Mucosa of descending colon (tissue), 3 donors: ENCODE measurements at places on chromosomes 3 and 15. TPM values are rescaled to one million over a fixed set of nuclear protein-coding genes. Genes with fewer than 3 reads are reported as not detected.

DNA sequence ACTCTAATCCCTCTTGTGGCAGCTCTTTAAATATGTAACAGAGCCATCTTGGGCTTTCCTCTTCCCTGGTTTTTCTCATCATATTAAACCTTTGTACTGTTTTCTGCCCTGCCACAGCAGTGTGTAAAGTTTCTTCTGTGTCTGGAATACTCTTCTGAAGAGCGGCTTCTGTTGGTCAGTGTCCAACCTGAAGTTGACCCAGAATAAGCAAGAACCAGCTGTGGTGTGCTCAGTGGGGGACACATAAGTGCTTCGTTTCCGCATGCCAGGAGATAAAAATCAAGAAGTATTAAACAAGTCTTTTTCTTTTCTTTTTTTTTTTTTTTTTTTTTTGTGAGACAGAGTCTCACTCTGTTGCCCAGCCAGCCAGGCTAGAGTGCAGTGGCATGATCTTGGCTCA is 173.2 kb upstream of the CHRM5 start:
- no peak for DNase-seq

DNA sequence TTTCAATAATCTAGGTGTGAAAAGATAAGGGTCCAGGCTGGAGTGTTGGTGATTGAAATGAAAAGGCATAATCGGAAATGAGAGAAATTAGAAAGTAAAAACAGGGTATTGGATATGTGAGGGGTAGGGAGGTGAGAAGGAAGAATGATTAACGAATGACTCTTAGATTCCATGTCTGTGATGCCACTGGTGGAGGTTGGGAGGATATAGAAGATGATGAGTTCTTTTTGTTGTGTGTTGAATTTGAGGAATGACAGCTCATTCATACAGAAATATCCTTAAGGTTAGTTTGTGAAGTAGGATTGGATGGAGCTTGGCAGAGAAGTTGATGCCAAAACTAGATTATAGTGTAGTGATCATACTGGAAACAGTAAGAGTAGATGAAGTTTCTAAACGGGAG is 72.2 kb upstream of the CCNL1 start:
- DNase-seq: no peak

DNA sequence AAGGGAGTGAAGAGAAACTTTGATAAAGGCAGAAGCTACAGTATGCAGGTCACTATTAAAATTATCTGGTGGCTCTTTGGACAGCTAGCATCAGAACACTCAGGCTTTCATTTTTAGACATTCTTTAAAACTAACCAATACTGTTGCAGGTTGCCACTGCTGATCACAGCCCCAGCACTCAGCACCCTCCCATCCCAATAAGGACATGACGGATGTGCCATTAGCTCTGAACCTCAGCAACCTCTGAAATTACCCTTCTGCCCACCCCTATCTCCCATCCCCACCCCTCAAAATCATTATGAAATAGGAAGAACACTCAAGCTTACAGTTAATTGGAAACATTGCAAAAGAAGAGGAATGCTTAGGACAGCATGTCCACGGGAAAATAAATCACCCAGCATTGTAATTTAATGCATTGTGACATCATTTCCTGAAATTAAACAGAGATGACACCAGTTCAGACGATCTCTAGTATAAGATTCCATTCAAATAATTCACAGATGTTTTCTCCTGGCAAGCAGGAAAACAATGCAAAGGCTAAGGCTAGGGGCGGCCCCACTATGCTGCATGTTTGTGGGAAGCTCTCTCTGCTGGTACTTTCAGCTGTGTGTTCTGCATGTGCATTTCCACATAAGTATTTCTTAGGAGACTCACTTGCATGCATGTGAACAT is 71.6 kb downstream of the MEIS2 start:
- no peak for DNase-seq

- DNase-seq: no peak
Observed at GRCh38 chr3:177361081-177361938, 164.0 kb upstream of the TBL1XR1 start.

DNA sequence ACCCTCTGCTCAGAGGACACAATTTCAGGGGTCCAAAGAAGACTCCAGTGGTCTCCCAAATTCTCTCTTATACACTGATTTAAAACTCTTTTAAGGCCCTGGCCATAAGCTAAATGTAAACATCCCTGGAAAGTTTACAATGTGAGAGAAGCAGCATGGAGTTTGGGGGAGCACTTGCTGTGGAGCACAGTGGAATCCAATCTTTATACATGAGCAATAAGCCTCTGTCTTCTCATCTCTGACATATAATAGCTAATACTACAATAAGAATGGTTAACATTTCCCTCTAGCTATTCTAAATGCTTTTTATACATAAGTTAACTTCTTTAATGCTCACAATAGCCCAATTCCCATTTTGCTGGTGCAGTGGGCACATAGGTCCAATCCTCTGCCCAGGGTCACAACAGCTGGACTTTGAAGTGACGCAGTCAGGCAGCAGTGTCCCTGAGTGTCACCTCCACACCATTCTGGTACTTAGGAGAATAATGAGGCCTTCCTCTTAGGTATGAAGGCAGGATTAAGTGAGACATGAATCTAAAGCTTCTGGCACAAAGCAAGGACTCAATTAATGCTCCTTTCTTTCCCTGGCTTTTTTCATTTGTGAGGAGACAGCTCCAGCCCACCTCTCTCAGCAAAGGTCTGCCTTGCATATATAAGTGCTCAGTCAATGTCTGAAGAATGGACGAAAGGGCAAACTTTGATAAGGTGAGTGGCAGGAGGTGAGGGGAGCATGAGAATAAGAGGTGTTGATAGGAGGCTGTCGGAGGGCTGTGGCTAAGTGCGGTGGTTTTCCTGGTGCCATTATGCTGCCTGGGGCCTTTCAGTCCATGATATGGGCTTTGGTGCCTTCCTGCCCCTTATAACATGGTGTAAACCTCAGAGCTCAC is 26.3 kb downstream of the CCNL1 start:
- no peak for DNase-seq

- no peak for DNase-seq
Observed at GRCh38 chr15:95659656-95660055, 670.8 kb upstream of the NR2F2 start.

- DNase-seq: no peak
Observed at GRCh38 chr15:67652586-67652985, 110.1 kb downstream of the MAP2K5 start.

- peak; percentile 24 for DNase-seq
Observed at GRCh38 chr15:75606711-75607699, 18.5 kb downstream of the SNUPN start.

DNA sequence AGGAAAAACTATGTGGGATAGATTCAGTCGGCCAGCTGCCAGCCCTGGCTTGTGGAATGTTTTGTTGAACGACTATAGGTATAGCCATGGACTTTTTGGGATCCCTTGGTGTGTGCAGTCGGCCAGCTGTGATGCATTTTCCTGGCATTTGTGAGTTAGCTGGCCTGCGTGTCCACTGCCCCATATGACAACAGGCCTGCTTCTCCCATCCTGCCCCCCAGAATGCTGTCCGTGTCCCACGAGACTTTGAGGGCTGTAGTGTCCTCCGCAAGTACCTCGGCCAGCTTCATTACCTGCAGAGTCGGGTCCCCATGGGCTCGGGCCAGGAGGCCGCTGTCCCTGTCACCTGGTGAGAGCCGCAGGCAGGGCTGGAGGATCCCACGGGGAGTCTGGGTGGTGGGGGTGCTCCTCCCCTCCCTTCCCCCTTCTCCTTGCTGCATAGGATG is 23.6 kb downstream of the PTPN23 start:
- DNase-seq: no peak

- no peak for DNase-seq
Observed at GRCh38 chr3:69439643-69440270, 53.9 kb upstream of the FRMD4B start.

DNA sequence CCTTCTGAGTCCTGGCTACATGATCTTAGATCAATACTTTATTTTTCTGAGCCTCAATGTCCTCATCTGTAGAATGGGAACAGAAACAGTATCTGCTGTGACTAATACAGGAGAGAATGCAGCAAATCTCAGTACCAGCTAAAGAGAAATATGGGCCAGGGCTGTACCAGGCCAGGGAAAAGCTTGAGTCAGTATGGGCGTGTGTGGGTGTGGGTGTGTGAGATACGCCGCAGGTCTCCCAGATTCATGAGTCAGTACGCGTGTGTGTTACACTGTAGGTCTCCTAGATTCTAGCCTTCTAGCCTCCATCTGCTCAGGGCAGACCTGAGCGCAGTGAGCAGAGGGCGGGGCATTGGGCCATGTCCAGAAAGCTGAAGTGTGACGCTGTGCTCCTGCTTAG is 15.2 kb downstream of the GNAI2 start:
- DNase-seq: no peak

- no peak for DNase-seq
Observed at GRCh38 chr3:163058031-163058854, 1561.6 kb downstream of the OTOL1 start.

The LTF gene
- total RNA-seq: 1.2 TPM

The VILL gene
- total RNA-seq: 197 TPM

The TGFBR2 gene
- total RNA-seq: 134 TPM

The SCAMP5 gene
- 7.3 TPM for total RNA-seq

The FANCI gene
- total RNA-seq: 12.9 TPM
